ENCODE measurements at places on chromosomes 4 and X. TPM values are rescaled to one million over a fixed set of nuclear protein-coding genes. Genes with fewer than 3 reads are reported as not detected.

The NEIL3 gene
- 13.1 TPM for total RNA-seq

The FGG gene
- not detected for total RNA-seq

DNA sequence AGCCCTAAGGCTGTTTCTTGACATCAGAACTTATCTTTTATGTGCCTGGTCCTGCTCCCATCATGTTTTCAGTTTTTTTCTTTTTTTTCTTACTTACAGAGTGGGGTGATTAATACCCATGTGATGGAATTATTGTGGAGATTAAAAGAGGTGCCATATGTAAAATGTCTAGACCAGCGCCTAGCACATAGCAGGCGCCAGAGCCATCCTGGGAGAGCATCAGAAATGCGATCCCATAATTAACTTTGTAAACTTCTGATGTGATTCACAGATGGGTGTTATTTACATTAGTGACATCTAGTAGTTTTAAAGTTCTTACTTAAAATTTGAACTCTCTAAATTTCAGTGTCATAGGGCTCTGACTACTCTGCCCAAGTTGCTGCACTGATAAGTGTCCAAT, 66.2 kb upstream of the PGRMC2 start:
- no peak for DNase-seq

- peak; percentile 22 for DNase-seq
Observed at GRCh38 chrX:53186351-53186750, 38.7 kb downstream of the KDM5C start.

DNA sequence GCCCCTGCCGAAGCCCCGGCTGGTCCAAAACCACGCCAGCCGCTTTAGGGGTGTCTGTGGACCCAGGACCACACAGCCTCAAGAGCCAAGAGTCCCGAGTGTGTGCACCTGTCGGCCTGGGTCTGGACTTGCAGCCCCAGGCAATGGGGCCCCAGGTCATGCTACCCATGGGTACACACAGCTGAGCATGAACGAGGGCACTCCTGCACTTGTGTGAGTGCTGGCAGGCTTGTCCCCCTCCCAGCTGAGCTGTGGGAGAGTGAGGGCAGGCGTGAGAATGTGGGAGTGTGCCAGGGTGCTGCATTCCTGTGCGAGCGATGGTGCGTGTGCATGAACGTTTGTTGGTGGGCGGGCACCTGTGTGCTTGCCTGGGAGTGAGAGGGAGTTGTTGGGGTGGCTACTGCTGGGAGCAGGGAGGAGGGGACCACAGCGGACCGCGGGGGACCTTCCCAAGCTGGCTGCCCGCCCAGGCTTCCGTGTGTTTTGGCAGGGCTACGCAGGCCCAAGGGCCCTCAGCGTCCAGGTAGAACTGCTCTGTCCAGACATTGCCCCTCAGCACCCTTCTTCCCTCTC, 30.8 kb downstream of the BLOC1S4 start:
- no peak for DNase-seq
